Mesendoderm (in vitro differentiated cells): ENCODE measurements at places on chromosomes 1 and 21.

GRCh38 chr1:207313131-207313530 lies 8.3 kb upstream of the CD55 start:
- peak; percentile 22 for DNase-seq

DNA sequence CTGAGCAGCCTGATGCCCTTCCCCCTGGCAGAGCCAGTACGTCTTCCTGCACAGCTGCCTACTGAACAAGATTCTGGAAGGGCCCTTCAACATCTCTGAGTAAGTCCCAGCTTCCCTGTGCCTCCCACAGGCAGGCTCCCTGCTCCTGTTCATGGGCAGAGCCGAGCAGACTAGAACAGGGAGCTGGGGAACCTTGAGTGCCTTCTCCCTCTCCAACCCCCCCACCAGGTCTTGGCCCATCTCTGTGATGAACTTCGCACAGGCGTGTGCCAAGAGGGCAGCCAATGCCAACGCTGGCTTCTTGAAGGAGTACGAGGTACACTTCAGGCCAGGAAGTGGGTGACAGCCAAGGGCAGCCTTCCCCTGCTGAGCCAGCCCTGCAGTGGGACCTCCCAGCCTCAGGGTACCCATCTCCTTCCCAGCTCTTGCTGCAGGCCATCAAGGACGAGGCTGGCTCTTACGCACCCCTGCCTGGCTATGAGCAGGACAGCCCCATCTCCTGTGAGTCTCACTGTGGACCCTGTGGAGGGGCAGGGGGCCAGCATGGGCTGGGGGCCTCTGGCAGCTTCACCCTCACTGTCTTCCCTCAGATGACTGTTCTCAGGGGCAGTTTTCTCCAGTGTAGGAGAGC lies 6.4 kb upstream of the LGR6 start:
- no peak for DNase-seq

- DNase-seq, result no peak
Measured at GRCh38 chr1:116769994-116770393, 15.8 kb downstream of the CD2 start.

- DNase-seq, result no peak
Measured at GRCh38 chr1:212688341-212689047, 11.1 kb downstream of the BATF3 start.
